Activated CD4-positive, alpha-beta T cell treated with anti-CD3 and anti-CD28 coated beads for 1 hour (primary cell): ENCODE measurements at places on chromosomes 3 and 15.

- no peak for DNase-seq
These were observed 30.8 kb upstream of the MAGEF1 start for GRCh38 chr3:184742676-184743135.

DNA sequence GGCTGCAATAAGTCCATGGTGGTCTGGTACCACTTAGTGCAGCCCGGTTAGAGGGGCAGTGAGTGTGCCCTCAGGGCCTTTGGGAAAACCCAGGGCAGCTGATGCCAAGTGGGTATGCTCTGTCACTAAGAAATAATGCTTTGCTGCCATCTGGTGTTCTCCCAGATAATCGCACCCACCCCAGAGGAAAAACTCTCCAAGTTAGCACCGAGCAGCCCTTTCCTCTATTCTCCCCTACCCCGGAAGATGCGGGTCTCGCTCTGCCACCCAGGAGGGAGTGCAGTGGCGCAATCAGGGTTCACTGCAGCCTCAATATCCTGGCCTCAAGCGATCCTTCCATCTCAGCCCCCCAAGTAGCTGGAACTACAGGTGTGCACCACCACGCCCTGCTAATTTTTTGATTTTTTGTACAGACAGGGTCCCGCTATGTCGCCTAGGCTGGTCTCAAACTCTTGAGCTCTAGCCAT is 21.3 kb upstream of the DAPK2 start:
- peak; percentile 47 for DNase-seq

- DNase-seq = no peak
These were observed 21.8 kb upstream of the ERICH6 start for GRCh38 chr3:150725548-150725947.

DNA sequence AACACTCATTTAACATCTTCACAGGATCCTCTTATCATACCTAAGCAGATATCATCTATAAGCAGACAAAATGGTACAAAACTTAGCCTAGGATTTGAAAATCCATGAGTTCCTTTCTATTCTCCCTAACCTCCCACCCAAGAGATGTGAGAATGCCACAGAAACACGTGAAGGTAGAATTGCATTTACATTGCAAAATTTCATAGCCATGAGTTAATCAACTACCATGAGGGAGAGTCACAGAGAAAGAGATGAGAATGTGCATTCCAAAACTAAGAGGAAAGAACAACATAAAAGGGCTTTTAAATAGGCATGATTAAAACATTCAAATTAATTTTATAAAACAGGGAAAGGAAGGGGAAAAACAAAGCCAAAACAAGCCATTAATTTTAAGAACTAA is 806.2 kb downstream of the NTRK3 start:
- DNase-seq = no peak

DNA sequence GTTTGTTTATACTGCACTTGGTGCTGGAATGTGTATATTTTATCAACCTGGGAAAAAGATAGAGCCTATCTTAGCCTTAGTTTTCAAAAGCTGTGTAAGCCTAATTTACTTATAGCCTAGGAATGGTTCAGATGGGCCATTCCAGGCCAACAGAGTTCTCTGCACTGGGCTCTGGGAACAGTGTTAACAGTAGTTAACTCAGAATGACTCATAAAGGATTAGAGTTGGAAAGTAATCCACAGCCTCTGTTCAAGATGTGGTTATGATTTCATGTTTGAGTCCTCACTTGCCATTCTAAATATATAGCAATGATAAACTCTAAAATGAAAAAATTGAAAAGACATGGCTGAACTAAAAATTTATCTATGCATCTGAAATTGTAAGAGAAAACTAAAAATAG is 22.6 kb upstream of the PEX5L start:
- DNase-seq = no peak

DNA sequence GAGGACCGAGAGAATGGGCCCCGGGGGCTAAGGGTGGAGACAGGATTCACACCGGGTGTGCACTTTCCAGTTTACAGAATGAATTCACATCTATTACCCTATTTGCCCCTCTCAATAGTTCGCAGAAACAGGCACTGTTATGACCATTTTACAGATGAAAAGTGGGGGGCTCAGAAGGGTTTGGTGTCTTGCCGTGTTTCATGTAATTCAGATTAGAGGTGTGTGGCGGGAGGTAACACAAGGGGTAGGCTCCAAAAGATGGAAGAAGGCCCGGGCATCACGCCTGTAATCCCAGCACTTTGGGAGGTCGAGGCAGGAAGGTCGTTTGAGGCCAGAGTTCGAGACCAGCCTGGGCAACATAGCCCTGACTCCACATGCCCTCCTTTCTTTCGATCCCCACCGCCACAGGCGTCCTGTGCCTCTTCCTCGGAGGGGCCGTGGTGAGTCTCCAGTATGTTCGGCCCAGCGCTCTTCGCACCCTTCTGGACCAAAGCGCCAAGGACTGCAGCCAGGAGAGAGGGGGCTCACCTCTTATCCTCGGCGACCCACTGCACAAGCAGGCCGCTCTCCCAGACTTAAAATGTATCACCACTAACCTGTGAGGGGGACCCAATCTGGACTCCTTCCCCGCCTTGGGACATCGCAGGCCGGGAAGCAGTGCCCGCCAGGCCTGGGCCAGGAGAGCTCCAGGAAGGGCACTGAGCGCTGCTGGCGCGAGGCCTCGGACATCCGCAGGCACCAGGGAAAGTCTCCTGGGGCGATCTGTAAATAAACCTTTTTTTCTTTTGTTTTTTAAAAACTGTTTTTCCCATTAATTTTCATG is 3.4 kb downstream of the DUOXA2 start:
- no peak for DNase-seq

DNA sequence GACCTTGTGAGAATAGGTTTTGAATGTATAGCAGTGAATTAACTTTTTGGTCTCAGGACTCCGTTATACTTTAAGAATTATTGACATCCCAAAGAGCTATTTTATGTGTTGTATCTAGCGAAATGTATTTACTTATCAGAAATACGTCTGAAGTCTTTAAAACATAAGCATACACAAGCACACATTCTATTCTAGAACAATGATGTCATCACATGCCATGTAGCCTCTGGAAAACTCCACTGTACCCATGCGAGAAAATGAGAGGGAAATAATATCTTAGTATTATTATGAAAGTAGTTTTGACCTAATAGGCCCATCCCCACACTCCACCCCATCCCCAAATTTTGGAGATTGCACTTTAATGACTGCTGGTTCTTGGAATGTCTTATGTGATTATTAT is 1.5 kb downstream of the POLR2M start:
- no peak for DNase-seq

- no peak for DNase-seq
These were observed 76.8 kb downstream of the TIGIT start for GRCh38 chr3:114370537-114371174.

DNA sequence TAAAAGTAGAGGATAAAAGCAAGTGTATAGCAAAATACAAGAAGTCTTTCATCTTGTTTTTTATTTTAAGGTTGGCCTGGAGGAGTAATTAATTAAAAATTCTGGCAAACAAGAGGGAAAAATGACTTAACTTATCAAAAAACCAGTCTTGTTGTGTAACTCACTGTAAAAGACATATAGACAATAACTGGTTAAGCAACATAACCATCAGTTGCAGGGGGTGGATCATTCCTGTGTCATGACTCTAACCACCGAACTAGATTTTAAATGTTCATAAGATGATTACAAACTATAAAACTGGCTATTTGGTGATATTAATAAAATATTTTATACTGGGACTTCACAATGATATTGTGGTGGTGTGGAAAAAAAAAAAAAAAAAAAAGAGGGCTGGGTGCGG is 130.6 kb downstream of the STAG1 start:
- DNase-seq = no peak

DNA sequence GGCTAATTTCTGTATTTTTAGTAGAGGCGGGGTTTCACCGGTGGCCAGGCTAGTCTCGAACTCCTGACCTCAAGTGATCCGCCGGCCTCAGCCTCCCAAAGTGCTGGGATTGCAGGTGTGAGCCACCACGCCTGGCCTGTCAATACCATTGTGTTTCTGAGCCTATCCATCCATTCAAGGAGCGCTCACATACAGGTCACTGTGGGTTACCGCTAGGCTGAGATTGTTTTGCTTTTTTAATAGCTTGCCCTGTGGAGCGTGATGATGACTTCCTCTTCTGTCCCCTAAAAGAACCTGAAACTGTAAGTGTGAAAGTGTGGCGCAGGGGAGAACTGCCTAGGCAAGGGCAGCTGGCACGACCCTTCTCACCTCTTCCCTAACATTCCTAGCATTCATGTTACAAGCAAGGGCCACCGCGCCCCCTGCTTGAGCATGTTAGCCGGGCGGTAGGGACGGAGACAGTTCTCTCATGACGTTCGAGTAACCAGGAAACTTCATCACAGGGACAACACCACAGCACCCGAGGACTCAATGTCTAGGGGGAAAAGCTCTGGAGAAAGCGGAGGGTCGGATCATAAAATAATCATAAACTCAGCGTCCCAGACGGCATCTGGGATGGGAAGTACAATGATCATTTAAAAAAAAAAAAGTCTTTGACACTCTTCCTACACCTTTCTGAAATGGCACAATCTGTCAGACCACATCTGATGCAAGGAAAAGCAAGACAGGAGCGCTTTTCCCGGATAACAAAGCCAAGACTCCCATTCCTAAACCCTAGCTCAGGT is 790 bp downstream of the LAMP3 start:
- peak; percentile 15 for DNase-seq

- DNase-seq = no peak
These were observed 70.0 kb downstream of the ALCAM start for GRCh38 chr3:105436687-105437086.

- DNase-seq = no peak
These were observed 124.1 kb downstream of the CACNA1D start for GRCh38 chr3:53618524-53618906.

DNA sequence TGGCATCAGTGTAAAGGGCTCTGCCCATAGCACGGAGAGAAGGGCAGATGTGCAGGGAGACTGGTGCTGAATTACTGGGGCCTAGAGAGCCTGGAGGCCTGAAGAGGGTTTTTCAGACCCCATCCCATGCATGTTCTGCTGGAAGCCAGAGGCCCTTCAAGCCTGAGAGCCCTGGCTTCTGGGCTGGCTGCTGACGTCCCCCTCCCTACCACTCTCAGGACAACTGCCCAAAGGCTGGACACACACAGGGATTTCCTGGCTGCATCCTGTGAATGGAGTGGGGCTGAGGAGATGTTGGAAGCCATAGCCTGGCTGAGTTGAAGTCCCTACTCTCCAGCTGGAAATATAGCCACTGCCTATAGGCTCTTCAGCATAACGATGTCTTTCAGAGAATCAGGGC is 16.9 kb upstream of the DOCK3 start:
- DNase-seq = no peak

DNA sequence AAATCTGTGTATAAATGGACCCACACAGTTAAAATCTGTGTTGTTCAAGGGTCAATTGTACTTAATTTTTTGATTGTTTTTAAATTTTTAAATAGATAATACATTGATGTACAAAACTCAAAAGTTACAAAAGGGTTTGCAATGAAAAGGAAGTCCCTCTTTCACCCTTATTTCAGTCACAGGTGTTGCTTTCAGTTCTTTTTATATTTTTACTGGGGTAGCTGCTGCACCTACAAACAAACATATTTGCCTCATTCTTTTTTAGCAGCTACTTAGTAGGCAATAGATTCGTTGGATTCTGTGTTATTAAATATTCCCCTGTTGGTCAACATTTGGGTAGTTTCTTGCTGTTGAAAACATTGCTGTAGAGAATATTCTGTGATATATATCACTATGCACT is 44.4 kb downstream of the PIAS1 start:
- no peak for DNase-seq

DNA sequence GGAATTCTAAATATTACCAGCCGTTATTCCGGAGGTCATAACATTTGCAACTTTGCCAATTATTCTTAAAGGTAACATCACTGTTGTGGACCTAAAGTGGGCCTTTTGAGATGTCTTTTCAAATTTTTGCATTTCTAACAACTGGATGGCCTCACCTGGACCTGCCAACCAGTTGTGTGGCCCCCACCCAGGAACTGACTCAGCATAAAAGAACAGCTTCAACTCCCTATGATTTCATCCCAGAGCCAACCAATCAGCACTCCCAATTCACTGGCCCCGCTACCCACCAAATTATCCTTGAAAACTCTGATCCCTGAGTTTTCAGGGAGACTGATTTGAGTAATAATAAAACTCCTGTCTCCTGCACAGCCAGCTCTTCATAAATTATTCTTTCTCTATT is 489.7 kb upstream of the LMCD1 start:
- no peak for DNase-seq
